ENCODE measurements at places on chromosomes 4 and X.

DNA sequence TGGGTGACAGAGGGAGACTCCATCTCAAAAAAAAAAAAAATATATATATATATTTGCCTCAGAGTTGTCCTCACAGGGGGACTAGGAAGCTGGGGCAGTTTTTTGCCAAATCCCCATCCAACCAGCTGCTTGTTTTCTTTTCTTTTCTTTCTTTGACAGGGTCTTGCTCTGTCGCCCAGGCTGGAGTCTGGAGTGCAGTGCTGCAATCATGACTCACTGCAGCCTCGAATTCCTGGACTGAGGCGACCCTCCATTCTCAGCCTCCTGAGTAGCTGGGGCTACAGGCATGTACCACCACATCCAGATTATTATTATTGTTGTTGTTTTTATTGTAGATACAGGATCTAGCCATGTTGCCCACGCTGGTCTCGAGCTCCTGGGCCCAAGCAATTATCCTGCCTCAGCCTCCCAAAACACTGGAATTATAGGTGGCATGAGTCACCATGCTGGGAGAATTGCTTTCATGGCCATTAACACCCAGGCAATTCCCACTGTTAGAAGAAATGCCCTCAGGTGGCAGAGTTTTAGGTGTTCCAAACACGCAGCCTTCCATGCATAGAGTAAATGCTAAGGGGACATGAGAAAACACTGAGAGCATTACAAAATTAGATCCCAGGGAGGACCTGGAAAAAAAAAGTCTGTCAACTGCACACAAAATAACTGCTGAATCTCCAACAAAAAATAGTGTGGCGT is 98.0 kb downstream of the ARHGAP6 start:
- no peak for DNase-seq

GRCh38 chr4:161920304-161921052 is 243.3 kb downstream of the FSTL5 start:
- DNase-seq = no peak

DNA sequence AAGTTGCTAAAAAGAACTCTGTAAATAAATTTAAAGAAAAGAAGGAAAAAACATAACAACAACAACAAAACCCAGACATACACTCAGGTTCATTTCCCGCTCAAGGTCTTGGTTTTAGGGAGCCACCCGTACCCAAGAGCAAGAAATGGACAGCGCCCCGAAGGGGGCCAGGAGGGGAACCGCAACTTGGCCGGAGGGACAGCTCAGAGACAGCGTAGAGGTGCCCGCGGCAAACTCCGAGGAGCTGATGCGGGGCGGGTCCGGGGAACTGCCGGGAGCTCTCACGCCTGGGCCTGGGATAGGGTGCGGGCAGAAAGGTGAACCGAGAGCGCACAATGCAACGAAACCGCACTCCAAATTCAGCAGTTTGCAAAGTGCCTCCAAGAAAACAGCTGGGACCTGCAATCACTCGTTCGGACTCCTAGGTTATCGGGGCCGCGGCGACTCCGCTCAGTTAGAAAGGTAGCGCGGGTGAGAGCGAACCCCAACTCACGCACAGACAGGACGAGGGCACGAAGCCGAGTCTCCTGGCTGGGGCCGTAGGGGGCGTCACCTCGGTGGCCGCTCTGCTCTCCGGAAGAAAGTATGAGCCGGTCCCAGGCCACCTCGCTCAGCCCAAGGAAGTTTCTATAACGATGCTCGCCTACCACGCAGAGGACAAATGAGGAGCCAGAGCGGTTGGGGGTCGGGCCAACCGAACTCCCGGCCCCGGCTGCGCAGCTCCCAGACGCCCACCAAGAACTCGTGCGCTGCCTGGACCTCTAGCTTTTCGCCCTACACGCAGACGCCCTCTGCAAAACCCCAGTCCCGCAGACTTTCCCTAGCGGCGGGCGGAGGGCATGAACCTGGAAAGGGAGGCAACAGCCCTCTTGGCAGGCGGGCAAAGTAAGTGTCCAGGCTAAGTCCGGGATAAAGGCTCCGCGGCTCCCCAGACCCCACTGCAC is 1.4 kb downstream of the NDNF start:
- DNase-seq = no peak

DNA sequence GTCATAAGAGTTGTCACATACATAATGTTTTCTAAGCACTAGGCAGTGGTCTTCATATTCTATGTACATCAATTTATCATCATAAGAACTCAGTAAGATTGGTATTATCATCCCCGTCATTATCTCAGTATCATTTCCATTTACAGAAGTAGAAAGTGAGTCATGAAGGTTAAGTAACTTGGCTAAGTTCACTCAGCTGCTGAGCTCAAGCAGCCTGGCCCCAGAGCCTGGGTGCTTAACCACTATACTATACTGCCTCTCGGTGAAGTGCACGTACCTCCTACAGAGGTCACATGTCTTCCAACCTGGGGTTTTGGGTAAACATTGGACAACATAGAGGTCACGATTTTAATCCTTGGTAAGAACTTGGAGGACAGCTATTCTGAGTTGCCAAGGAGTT is 161.5 kb upstream of the GATB start:
- DNase-seq = no peak

- no peak for DNase-seq
Observed at GRCh38 chrX:6292599-6292998, 63.9 kb upstream of the NLGN4X start.

GRCh38 chr4:81745050-81745449 is 273.3 kb upstream of the RASGEF1B start:
- no peak for DNase-seq

DNA sequence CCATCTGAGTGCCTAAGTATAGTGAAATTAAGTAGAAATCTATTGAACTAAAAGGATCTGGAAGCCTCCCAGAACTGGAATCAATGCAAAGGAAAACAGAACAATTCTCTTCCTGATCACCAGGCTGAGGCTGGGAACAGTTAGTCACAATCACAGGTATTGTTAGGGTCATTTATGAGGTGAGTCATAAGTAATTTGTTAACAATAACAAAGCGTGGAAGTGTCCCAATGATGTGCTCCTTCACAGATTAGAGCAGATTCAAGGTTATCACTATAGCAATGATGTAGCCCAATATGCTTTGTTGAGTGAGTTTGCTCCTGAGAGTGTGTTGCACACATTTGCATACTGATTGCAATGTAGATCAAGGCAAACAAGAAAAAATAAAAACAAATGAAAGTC is 228.1 kb downstream of the ZNF674 start:
- no peak for DNase-seq

GRCh38 chr4:7747062-7747385 is 192.6 kb downstream of the AFAP1 start:
- DNase-seq = no peak

DNA sequence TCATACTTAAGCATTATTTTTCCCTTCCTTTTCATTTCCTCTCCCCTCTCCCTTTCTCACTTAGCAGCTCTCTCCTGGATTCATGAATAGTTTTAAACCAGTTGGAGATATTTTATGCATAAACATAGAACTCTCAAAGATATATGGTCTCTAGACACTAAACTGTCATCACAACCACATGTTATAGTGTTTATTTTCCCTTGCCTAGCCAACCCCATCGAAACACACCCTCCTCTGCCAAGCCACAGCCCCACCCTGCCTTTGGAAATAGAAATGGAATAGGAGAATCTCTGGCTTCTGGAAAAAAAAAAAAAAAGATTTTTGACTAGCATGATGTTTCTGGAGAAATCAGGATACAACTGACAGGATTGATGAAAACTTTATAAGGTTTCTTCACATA is 64.8 kb upstream of the RBPJ start:
- no peak for DNase-seq

DNA sequence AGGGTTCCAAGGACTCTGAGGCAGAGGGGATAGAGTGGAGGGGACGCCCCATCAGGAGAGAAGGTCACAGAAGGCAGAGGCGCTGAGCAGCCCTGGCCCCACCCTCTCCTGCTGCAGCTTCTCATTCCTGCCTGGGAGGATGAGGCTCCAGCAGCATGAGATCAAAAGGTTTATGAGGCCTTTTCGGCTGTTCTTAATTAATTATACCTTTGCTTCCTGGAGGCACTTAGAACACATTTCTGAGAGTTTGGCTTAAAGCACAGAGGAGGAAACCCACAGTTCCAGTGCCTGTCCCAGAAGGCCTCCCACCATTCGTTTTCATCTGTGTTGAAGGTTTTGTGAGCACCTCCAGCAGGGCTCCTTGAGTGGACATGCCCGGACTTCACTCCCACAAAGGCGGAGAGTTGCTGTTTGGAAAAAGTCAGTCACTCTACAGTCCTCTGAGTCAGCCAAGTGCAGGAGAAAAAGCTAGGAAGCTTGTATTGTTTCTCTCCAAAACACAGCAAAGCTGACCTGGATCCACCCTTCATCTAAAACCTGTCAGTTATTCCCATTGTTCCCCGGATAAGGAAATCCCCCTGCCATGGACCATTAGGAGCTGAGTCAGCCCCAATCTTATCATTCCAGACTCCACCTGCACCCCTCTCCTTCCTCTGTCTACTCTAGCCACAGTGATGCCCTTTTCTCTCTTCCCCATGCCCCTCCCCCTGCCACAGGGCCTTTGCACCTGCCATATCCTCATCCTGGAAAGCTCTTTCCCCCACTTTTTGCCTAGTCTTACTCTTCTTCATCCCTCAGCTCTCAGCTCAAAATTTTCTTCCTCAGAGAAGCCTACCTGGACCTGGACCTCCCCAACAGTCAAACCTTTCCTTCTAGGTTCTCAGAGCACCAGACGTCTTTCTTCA is 276.8 kb downstream of the FBXW7 start:
- no peak for DNase-seq

- no peak for DNase-seq
Observed at GRCh38 chr4:138473339-138473738, 231.2 kb upstream of the SLC7A11 start.

DNA sequence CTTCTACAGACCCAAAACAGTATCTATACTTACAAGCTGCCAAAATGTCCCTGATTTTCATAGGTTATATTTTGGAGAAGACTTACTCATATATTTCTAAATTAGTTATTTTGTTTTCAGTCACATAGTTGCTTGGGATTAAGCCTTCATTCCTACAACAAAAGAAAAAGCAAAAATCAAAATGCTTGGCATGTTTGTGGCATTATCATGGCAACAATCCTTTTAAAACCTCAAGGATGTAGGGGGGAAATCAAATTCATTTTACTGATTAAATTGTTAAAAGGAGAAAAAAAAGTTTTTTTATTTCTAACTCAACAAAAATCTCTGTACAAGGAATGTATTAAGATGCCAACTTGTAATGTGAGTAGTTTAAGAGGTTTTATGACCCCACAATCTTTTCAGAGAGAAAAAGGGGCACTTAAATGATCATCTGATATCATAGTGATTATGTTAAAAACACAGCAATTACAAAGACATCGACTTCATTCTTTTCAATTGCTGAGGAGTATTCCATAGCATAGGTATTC is 23.5 kb downstream of the TXK start:
- DNase-seq = no peak

GRCh38 chr4:103076747-103077347 is at the start of gene SLC9B2:
Gene SLC9B2 (minus strand): TSS chr4:103076761. CDS start chr4:103067550, 9,211 bp downstream.
- DNase-seq = no peak

DNA sequence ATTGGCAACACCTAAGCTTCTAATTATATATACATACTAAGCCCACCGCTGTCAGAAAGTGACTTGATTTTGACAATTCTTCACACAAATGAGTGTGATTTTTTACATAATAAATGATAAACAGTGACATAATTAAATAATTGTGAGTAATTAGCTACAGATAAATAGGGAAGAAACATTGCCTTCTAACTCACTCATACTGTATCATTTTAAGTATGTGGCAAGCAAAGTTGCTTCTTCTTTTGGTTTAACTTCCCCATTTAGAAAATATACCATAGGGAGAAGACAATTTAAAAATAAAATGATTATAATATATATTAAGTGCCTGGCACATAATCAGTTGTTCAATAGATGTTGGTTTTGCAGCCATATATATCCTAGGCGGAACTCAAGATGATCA is 644.2 kb downstream of the FSTL5 start:
- no peak for DNase-seq

- DNase-seq = no peak
Observed at GRCh38 chr4:113179996-113180395, 130.5 kb downstream of the ANK2 start.

GRCh38 chr4:19636451-19636850 is 615.3 kb upstream of the SLIT2 start:
- DNase-seq = no peak

DNA sequence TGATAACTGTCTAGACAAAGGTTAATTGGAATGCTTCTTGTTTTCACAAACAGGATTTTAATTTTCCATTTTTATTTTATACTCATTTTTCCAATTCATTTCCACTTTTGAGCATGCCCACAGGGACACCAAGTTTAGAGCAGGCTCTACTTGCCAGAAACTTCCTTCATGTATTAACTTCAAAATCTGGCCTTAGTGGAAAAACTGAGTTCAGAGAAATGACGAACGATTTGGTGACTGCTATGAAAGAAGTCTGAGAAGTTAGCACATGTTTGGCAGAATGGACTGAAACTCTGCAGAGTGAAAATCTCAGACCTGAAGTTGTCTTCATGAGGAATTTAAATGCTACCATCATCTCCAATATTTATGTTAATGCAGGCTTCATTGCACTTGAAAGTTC is 214.1 kb downstream of the THOC2 start:
- no peak for DNase-seq

- no peak for DNase-seq
Observed at GRCh38 chr4:99720206-99720605, 62.6 kb upstream of the C4orf54 start.

DNA sequence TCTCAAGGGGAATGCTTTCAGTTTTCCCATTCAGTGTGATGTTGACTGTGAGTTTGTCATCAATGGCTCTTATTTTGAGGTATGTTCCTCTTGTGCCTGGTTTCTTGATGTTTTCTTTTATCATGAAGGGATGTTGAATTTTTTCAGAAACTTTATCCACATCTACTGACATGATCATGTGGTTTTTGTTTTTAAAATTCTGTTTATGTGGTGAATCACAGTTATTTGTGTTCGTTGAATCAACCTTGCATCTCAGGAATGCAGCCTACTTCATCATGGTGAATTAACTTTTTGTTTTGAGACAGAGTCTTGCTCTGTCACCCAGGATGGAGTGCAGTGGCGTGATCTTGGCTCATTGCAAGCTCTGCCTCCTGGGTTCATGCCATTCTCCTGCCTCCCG is 263.1 kb upstream of the KLF3 start:
- DNase-seq = no peak

- DNase-seq = no peak
Observed at GRCh38 chr4:174815282-174815681, 13.8 kb downstream of the GLRA3 start.

DNA sequence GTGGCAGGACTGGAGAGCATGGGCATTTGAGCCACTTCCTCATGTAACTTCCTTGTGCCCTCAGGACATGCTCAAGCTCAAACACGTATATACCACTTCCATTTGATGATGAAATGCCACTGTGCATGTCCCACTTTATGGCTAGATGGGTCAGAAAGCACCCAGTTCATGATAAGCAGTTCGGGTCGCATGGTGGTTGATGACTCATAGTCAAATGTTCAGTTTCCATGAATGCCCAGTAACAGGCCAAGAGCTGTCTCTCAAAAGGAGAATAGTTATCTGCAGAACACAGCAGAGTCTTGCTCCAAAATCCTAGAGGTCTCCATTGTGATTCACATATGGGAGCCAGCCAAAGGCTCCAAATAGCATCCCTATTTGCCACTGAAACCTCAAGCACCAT is 48.9 kb upstream of the SPIN3 start:
- DNase-seq = no peak

GRCh38 chr4:56465599-56466295 is 1.7 kb upstream of the SRP72 start:
- no peak for DNase-seq
